Spinal cord (tissue), 10 donors: ENCODE measurements at places on chromosomes 13 and 19.

DNA sequence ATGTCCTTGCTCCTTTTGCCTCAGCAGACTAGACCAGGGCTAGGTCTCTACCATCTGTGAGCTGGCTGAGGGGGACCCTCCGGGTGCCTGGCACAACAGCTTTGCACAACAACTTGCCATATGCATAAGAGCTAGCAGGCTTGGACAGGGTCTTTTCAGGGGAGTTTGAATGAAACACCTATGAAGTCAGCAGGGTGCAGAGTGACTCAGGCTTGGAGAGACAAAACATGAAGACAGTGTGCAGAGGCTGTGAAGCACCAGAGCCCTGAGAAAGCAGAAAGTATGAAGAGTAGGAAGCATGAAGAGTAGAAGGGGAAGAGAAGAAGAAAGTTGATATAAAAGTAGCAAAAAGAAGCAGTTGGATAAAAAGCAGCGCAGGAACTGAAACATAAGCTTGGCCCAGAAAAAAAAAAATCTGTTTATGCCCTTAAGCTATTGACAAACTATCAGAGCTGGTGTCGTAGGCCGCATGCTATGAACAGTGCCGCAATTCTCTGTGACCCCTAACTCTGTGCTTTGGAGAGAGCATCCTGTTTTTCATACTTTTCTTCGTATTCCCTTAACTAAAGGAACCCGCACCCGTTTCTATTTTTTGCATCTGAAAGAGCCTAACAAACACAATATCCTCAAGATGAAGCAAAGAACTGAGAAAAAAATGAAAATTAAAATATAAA, 52.7 kb upstream of the FAM216B start:
- DNase-seq = no peak

- DNase-seq = no peak
These were observed 47.9 kb downstream of the USPL1 start for GRCh38 chr13:30665638-30666037.

DNA sequence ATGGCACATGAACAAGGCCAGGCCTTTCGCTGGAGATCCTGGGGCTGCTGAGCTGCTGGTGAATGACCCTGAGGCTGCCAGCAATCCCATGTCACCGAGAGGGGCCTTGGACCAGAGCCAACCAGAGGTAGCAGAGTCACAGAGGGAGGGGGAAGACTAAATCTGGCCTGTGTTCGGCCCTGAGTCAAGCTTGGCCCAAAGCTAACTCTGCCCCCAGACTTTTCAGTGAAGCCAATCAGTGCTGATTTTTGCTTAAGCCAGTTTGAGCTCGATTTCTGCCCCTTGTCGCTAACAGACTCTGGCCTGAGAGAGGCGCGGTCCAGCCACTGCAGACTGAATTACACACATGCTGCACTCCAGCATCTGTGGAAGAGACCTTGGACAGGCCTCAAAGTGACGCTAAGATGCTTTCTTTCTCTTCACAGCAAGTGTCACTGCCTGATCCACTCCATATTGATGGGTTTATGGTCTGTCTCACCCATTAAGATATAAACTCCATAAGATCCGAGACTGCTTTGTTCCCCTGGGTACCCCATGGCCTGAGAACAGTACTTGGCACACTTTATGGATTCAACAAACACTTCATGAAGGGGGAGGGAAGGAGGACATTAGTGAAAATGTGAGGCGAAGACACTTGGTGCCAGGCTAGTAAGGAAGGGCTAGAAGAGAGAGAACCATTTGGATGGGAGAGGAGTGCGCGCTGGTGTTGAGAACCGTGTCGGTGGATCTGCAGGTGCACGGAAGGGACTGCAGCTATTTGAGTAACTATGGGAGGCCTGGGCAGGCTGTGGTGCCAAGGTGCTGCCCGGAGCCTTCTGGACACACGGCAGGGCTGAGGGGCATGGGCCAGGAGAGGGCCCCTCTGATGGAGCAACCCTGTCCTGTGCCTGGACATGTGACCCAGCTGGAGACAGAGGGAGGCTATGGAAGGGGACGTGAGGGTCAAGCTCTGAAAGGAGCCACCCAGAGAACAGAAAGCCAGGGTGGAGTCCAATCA, 17.6 kb downstream of the RANBP3 start:
- no peak for DNase-seq

- DNase-seq = no peak
These were observed 3.2 kb downstream of the ELF1 start for GRCh38 chr13:41015920-41016319.

DNA sequence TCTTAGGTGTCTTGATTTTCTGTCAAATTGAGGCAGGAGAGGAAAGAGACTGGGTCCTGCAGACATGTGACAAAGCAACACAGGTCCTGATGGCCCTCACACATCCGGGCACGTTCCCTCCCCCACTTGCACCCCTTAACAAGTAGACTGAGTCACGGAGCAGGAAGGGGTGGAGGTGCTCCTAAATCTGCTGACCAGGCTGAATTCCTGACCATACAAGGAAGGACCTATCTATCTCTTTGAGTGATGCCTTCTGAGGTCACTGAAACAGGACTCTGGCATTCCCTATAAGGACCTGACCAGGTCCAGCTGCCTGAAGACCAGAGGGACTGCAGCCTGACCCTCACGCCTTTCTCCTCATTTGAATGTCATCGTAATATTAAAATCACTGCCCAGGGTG, 250.3 kb downstream of the COL4A1 start:
- no peak for DNase-seq

GRCh38 chr13:52751196-52751595, 11.6 kb upstream of the CNMD start:
- DNase-seq = no peak

- no peak for DNase-seq
These were observed 5.5 kb downstream of the FPR2 start for GRCh38 chr19:51766461-51766860.

DNA sequence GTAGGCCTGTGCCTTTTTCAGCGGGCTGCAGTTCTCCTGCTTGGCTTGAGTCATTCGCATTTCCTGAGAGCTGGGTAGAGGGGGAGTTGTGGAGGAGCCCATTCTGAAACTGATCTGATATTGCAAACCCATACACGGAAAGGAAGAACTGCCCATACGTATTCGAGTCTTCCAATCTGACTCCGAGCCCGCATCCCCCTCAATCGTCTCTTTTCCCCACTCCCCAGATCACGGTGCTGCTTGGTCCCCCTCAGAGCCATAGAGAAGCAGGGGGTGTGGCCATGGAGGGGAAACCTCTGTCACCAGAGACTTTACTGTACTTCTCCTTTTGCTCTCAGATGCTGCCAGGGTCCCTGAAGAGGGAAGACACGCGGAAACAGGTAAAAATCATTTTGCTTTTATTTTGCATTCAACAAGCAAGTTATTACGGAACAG, at the start of gene CD22:
CD22 (plus strand) TSS at position 337 of the 435 bp plus-strand sequence. CDS start 2,854 bp downstream, outside the sequence.
- no peak for DNase-seq

GRCh38 chr19:858284-858683, 1.2 kb upstream of the CFD start:
- no peak for DNase-seq
